IMR-90 (cell line): ENCODE measurements at places on chromosomes 16 and 17.

DNA sequence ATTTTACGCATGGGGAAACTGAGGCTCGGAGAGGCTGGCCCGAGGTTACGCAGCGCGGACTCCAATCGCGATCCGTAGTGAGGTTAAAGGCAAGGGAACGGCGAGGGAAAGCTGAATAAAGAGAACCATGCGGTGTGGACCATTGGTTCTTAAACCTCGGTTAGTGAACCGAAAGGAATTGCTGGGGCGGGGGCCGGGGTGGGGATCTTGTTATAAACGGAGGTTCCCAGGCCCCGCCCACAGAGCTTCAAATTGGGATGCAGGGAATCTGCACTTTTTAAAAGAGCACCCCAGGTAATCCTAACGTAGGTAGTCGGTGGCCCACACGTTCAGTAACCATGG is 524 bp downstream of the IQCK start:
- peak; percentile 9 for DNase-seq

GRCh38 chr17:82902972-82903874 is 63.4 kb upstream of the ZNF750 start:
- no peak for DNase-seq

DNA sequence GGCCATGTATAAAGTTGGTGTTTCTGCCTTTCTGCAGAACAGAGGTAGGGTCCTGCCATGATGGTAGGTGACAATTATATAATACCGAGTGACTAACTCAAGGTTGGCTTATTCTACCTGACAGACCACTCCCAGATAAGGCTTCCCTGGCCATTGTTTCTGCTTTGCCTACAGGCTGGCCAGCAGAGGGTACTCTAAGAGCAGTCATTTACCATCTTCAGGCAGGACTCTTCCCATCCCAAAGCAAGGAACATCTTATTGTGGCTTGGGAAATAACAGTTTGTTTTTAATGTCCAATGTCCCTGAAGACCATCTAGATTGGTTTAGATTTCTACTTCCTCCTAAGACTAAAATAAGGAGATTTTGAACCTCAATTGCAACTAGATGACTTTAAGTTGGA is 74.1 kb downstream of the SNX11 start:
- peak; percentile 2 for DNase-seq

- peak; percentile 57 for DNase-seq
Measured at GRCh38 chr16:89289428-89290395, 72.2 kb downstream of the ZNF778 start.

- DNase-seq = peak; percentile 95
Measured at GRCh38 chr16:3022208-3022683, 1.5 kb downstream of the HCFC1R1 start.
